Activated naive CD8-positive, alpha-beta T cell treated with anti-CD3 and anti-CD28 coated beads for 36 hours (primary cell): ENCODE measurements at places on chromosomes 3 and 15.

GRCh38 chr3:195540027-195540426 lies 3.1 kb downstream of the PPP1R2 start:
- DNase-seq: no peak

DNA sequence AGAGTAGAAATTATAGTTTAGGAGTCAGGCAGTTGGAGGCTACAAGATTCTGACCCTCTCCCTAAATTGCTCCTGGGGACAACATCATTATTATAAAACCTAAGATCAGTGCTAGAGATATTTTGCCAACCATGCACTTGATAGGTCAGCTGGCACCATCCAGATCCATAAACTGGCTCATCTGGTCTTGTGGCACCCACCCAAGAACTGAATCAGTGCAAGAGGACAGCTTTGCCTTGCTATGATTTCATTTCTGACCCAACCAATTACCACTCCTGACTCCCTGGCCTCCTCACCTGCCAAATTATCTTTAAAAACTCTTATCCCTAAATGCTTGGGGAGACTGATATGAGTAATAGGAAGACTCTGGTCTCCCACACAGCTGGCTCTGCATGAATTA lies 461.1 kb upstream of the TGFBR2 start:
- DNase-seq: no peak

DNA sequence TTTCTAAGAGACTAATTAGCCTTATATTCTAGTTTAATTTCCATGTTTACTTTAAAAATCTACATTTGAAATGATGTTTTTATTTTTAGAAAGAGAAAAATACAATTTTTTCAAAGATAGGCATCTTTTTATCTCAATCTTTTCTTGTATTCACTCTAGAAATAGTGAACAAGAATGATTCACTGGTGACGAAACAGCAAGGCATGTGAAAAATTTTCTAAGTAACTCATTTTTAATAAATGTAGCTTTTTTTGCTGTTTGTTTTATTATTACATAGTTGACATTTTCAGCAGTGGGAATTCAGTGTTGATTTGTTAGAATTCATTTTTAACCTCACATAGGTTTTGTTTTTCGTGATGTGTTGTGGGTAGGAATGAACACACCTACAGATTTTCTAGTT lies 1226.4 kb downstream of the NSUN3 start:
- DNase-seq: no peak

- DNase-seq: no peak
Observed at GRCh38 chr3:9945358-9945757, 6.8 kb downstream of the PRRT3 start.

DNA sequence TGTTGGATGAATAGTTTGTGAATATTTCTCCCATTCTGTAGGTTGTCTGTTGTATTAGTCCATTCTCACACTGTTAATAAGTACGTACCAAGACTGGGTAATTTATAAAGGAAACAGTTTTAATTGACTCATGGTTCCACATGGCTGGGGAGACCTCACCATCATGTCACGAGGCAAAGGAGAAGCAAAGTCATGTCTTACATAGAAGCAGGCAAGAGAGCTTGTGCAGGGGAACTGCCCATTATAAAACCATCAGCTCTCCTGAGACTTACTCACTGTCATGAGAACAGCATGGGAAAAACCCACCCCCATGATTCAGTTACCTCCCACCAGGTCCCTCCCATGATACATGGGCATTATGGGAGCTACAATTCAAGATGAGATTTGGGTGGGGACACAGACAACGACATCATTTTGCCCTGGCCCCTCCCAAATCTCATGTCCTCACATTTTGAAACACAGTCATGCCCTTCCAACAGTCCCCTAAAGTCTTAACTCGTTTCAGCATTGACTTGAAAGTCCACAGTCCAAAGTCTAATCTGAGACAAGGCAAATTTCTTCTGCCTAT lies 133.2 kb downstream of the LMLN start:
- no peak for DNase-seq

- no peak for DNase-seq
Observed at GRCh38 chr3:120559242-120560061, 36.7 kb upstream of the NDUFB4 start.
